NCI-H1092 treated with DMSO at 0.1 percent for 48 hours (cell line): ENCODE measurements at places on chromosomes 1 and 21.

DNA sequence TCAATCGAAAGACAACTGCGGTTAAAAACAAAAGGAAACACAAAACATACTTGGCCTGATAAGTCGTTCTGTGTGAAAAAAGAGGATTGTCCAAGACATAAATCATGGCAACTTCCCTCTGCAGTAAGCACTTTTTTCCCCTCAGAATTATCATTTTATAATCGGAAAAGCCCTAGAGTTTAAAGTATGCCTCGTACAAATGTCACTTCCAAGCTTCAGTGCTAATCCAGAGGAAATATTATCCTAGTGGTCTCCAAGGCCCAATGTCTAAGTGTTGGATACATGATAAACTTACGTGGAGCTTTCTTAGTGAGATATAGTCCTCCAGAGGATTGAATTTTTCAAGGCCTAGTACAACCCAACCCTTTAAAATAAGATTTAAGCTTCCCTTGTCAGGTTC, 11.2 kb upstream of the NTMT2 start:
- no peak for DNase-seq

- peak; percentile 82 for DNase-seq
Measured at GRCh38 chr1:106621853-106622252, 434.6 kb upstream of the PRMT6 start.

GRCh38 chr1:71828431-71829012, 453.8 kb downstream of the NEGR1 start:
- DNase-seq, result no peak

- DNase-seq, result no peak
Measured at GRCh38 chr1:84674705-84675104, 15.6 kb downstream of the SSX2IP start.

DNA sequence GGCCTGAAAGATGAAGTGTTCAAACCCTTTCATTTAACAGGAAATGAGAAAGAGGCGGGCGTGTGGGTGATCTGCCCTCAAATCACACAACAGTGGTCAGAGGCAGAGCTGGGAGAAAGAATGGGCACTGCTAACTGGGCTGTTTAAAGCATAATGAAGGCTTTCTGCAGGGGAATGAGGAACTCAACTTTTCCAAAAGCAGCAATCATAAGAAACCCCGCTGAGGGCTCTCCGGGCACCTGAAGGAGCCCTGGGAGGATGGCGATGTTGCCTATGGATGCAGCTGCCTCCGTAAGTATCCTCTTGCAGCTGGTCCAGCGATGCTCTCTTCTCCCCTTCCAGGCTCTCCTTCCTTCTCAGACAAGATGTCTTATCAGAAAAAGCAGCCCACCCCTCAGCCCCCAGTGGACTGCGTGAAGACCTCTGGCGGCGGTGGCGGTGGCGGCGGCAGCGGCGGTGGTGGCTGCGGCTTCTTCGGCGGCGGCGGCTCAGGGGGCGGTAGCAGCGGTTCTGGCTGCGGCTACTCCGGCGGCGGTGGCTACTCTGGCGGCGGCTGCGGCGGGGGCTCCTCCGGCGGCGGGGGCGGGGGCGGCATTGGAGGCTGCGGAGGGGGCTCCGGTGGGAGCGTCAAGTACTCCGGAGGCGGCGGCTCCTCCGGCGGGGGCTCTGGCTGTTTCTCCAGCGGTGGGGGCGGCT, 1.2 kb downstream of the LORICRIN start:
- DNase-seq, result no peak

DNA sequence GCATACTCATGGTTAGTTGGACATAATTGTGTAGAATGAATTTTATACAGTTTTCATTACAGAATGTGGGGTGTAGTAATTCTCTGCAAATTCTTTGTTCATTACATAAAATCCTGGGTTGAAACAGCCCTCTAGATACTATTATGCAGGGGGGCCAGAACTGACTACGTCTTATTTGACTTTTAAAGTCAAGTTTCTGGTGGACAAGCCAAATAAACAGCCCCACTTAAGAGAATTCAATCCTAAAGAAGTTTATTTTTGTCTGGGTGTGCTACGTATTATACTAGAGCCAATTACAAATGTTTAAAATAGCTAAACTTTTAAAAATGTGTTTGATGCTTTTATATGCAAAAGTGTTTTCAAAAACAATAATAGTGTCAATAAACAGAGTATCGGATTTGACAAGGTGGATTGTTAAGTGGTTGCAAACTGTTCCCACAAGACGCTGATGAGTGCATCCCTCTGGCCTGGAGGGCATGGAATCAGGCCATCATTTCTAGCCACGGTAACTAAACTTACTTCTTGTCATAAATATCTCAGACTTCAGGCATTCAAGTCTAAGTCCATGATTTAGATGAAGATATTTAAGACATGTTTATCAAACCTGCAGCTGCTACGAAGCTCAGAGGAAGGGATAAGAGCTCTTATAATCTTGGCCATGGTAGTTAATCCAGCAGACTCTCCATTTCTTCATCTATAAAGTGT, 646.3 kb downstream of the KIF26B start:
- DNase-seq, result no peak

GRCh38 chr1:231679109-231679508, 52.5 kb downstream of the DISC1 start:
- peak; percentile 74 for DNase-seq

DNA sequence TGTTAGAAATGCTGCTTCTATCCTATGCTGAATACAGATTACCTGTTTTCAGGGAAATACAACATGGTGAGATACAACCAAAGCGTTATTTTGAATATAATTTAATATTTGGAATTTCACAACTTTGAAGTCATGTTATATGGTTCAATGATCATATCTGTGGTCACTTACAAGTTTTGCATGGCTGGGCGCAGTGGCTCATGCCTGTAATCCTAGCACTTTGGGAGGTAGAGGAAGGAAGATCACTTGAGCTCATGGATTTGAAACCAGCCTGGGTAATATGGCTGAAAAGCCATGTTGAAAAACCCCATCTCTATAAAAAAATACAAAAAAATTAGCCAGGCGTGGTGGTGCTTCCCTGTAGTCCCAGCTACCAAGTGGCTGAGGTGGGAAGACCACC, 57.9 kb downstream of the DOP1B start:
- no peak for DNase-seq

DNA sequence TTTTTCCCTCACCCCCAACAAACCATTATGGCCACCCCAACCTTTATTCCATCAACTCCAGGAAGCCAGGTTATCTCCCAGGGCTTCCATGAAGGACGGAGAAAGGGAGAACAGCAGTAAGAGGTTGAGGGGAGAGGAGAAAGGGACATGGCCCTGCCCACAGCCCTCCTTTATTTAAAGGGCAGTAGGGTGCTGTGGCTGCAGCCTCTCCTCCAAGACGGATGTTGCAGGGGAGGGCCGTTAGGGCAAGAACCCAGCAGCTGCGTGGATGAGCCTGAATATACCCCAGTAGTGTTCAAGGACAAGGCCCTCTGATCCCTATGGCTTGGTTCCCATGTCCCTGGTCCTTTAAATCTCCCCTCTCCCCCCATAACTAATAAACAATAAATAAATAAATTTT, 5.9 kb downstream of the RXFP4 start:
- no peak for DNase-seq

- peak; percentile 71 for DNase-seq
Measured at GRCh38 chr1:59238333-59238934, 58.5 kb upstream of the FGGY start.

- DNase-seq, result no peak
Measured at GRCh38 chr1:85199667-85200462, 951 bp downstream of the SYDE2 start.

- DNase-seq, result no peak
Measured at GRCh38 chr1:34711485-34711884, 43.4 kb upstream of the GJB5 start.

GRCh38 chr1:99886841-99887240, 36.7 kb downstream of the AGL start:
- DNase-seq, result no peak

DNA sequence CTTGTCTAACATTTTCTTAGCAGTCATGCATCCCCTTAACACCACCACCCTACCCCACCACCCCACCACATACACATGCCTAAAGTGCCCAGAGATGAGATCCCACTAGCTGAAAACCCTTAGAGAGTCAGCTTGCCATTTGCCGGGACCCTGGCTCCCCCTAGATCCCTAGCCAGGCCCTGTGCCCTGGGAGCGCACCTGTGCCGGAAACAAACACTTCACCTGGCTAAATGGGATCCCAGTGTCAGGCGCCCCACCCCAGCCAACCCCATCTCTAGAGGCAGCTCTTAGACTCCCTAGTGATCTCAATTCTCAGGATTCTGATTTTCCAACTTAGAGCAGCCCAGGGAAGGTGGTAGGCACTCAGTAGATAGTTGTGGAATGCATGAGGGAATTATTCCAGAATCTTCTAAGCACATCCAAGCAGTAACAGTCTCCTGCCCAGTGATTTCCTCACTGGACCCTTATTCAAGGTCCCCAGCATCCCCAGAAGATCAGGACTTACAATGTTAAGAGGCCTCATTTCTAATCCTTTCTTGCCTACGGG, 105.2 kb downstream of the LAMC2 start:
- DNase-seq, result no peak

- no peak for DNase-seq
Measured at GRCh38 chr1:113276507-113276906, 113.8 kb upstream of the MAGI3 start.

GRCh38 chr1:13507075-13507474, 6.7 kb downstream of the LRRC38 start:
- no peak for DNase-seq

DNA sequence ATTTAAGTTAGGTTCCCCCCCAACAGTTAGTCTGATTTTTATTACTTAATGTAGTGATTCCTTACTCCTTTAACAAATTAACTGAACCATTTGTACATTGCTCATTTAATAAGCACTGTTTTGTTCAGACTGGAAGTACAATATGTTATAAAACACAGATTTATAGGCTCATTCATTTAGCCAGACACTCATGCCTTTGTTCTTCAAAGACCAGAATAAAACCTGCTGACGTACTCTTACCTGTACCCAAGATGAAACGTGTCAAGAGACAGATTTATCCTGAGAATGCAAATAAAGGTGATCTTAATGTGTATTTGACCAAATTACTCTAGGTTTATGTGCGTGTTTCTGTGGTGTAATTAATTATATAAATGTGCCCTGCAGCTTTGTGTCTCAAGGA, 92.8 kb downstream of the INTS7 start:
- no peak for DNase-seq

GRCh38 chr1:74584185-74584584, 71.8 kb upstream of the LRRC53 start:
- DNase-seq, result no peak

GRCh38 chr1:167198518-167199133, 22.1 kb upstream of the POU2F1 start:
- peak; percentile 9 for DNase-seq

DNA sequence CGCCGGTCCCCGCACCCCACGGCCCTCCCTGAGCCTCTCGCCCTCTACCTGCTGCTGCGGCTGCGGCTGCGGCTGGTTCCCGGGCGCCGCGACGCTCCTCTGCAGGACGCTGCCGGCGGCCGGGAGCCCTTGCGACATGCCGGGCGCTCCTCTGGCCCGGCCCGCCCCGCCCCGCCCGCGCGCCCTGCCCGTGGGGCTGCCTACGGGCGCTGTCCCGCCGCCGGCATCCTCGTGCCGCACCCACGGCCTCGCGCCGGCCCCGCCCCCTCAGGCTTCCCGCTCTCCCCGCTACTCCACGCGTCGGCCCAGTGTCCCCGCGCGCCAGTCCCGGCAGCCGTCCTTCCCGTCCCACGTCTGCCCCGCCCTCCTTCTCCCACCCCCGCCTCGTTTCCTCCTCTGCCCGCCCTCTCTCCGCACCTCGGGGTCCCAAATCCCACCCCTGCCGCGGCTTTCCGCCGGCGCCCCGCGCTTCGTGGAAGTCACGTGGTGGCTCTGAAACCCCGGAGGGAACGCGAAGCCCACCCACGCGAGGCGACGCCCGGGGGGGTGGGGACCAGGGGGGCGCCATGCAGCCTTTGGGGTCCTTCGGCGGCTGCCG, at the start of gene BATF3:
TSS of gene BATF3 (minus strand) at position 216 of the 598 bp plus-strand sequence. CDS start at position 138, 78 bp downstream.
- DNase-seq, result no peak

DNA sequence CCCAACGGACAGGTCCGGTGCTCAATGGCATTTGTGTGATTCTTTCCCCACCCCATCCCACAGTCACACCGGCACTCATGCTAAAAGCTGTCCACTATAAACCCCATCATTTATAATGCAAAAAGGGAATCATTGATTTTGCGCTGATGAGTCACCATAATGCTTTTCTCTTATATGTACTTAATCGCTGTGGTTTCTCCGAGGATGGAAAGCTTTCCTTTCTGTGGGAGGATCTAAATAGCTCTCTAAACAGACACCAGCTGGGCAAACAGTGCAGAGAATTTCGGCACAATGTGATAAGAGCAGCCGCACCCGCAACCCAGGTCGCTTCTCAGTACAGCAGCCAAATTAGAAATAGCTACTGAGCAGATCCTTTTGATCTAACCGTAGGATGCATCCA, 85.6 kb downstream of the SETD4 start:
- peak; percentile 100 for DNase-seq

DNA sequence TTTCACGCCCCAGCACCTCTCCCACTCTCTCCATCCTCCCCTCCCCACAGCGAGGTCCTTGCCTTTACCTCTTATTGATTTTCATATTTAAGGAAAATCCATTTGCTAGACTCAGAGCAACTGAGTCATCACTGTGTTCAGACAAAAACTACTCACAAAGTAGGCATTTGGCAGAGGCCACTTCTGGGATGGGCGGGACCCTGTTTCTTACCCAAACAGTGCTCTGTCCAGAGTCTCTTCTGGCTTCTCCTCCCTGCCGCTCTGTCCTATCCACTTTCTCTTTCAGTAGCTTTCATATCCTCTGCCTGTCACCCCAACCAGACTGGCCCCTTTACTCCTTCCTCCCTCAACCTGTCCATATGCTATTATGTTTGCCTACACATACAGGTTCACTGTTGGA, 2.4 kb upstream of the NAV1 start:
- DNase-seq, result no peak

DNA sequence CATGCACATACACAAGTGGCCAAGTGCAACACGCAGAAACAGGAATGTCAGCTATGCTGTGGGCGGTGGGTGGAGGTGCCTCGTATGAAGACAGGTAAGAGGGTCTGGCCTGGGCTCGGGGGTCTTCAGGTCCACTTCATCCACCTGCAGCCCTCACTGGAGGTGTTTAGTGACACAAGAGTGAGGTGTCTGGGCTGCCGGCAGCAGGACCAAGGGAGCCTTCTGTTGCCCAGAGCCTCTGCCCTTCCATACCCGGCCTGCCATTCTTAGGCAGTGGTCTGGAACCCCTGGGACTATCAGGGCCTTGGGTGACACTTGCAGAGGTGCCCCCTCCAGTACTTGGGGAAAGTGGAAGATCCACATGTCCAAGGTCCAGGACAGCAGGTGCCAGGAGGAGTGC, 21.7 kb upstream of the ACTRT2 start:
- no peak for DNase-seq

DNA sequence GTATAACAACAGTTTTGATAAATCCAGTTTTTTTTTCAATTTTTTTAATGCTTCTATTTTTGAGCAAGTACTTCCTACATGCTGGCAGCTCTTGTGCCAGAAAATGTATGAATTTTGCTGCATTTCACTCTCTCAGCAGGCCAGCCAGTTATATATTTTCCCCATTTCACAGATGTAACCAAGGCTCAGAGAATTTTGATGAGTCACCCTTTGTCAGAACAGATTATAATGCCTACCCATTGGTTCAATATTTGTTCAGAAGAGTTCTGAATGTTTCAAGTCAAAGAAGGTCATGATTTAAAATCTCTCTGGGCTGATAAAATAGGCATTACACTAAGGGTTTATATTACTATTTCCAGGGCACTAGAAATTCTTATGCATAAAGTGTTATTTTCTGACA, 452.2 kb downstream of the RWDD3 start:
- DNase-seq, result no peak
